Suppressor macrophage (primary cell): ENCODE measurements at places on chromosomes 12 and 14.

DNA sequence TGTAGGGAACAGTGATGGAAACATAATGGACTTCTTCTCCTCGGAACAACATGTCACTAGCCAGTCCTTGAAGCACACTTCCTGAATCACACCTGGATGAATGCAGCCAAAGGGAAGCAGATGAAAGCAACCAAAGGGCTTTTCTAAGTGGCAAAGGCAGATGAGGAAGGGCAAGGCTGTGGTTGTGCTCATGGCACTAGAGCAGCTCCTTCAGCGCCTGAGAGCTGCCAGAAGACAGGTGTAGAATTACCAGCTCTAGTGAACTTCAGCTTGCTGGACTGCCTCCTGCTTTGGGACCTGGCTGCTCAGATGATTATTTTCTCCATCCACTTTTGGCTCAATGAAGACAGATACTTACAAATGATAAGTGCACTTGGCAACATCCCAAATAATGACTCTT lies 1372.1 kb upstream of the SEL1L start:
- DNase-seq, result no peak

DNA sequence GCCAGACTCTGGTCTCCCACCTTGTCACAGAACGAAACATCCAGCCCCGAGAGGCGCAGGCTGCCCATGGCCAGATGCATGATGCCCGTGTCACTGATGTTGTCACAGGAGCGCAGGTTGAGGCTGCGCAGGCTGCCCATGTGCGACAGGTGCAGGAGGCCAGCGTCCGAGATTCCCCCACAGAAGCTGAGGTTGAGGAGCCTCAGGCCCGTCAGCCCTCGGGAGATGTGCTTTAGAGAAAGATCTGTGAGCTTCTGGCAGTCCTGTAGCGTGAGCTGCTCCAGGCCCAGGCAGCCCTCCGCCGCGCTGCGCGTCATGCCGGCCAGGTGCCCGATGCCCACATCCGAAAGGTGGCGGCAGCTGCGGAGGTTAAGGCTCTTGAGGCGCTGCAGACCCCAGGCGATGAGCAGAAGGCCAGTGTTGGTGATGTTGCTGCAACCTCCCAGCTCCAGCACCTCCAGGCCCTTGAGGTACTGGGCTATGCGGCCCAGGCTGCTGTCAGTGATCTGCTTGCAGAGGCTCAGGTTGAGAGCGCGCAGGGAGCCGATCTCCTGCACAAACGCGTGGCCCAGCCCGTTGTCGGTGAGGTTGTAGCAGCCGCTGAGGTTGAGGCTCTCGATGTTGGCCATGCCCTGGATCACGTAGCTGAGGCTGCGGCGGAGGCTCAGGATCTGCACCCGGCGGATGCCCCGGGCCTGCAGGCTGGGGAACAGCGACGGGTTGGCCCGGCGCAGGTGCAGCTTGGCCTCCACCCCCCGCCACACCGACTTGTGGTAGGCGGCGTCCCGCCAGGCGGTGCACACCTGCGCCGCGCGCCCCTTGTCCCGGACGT lies 991 bp downstream of the FBXL14 start:
- DNase-seq, result peak; percentile 39

DNA sequence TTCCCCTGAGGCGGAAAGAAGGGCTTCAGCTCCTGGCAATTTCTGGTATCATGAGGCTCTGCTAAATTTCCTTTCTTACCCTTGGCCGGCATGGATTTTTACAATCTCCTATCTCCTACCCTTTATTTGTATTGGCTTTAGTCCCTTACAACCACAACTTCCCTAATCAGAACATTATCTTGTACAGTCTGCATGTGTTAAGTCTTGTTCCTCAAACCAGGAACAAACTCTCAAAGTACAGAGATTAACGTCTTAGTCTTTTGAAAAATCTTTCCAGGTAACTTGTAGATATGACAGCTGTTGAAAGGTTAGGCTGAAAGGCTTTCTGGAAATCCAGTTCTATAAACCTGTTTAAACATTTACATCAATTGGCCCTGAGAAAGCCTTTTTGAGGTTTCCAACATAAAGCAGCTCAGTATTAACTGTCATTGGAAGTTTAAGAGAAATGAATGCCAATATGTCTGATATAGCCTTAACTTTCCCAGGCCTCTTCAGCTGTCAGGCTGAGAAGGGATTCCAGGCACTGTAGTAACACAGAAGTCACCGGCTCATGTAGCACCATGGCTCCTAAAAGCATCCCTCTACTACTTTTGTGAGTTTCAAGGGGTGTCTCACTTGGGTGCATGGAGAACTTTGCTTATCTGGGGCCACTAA lies 360.5 kb downstream of the FUT8 start:
- DNase-seq, result peak; percentile 35

- peak; percentile 70 for DNase-seq
These were observed 13.4 kb upstream of the ALDH2 start for GRCh38 chr12:111753144-111753881.

- no peak for DNase-seq
These were observed 15.5 kb downstream of the COX14 start for GRCh38 chr12:50127546-50127945.

GRCh38 chr12:2960390-2960956 lies 1.3 kb downstream of the TEAD4 start:
- DNase-seq, result no peak

- no peak for DNase-seq
These were observed 41.3 kb upstream of the CHST11 start for GRCh38 chr12:104415342-104415980.

DNA sequence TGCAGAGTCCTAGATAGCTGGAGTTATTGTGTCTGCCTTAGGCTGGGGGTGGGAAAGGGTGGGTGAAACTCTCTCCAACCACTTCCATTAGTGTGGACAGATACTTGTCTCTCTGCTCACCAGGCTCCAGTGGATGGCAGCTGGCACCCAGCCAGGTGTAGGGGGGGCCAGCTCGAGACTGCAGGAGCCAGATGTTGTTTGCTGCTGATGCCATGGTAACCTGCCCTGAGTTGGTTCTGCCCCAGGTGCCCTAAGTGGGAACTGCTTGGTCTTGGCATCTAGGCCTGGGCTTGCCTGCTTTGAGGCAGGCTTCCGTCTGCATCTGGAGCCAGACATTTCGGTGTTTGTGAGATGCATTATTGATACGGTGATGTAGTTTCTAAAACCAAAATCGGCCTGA lies 82.2 kb downstream of the ADCK1 start:
- DNase-seq, result no peak

DNA sequence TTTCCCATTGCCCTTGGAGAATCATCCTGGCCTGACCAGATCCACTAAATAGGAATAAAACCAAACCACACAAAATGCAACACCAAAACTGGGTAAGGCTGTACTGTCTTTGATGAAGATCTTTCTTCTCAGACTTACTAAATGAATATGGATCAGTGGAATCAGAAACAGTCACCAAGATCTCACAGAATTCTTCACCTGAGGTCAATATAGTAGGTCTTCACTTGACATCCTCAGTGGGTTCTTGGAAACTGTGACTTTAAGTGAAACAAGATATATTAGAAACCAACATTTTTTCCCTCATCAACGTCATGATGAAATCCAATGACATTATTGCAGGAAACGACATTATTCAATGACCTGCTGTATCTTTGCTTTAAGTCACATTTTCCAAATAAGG lies 526.2 kb downstream of the FUT8 start:
- DNase-seq, result no peak

DNA sequence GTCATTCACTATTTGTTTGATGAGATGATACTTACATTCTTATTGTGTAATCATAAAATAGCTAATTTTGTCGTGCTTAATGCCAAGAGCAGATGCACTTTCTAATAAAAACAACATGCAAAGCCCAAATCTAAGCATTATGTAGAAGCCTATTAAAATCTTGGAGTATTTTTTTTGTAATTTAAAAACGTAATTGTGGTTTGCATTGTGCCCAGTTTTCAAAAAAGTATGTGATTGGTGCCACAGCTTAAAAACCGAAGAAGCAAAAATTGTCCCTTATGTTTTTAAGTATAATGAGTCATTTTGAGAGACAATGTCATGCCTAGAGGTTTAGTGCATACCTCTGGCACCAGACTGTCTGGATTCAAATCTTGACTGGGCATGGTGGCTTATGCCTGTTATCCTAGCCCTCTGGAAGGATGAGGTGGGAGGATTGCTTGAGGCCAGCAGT lies 464.8 kb upstream of the RGS6 start:
- DNase-seq, result no peak

DNA sequence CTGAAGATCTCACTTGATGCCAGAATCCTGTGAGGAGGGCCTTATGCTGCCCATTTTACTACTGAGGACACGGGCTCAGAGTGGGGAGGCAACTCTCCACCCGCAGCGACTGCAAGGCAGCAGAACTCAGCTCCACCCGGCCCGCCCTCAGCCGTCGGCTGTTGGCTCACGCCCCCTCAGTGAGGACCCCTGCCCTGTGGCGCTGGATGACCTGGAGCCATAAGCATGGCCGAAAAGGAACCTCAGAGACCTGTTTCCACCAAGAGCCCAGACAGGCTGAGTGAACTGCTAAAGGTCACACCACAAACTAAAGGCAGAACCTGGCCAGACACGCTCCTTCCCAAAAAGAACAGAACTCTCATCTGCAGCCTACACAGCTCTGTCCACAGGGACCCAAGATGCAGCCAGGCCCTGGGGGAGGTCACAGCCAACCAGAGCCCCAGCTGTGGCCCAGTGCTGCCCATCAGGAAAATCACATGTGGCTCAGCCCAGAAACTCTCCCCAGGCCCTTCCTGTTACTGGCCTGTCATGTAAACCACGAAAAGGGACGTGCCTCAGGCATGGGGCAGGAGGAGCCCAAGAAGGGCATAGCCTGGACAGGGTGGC lies 32.8 kb downstream of the CCNK start:
- peak; percentile 26 for DNase-seq

DNA sequence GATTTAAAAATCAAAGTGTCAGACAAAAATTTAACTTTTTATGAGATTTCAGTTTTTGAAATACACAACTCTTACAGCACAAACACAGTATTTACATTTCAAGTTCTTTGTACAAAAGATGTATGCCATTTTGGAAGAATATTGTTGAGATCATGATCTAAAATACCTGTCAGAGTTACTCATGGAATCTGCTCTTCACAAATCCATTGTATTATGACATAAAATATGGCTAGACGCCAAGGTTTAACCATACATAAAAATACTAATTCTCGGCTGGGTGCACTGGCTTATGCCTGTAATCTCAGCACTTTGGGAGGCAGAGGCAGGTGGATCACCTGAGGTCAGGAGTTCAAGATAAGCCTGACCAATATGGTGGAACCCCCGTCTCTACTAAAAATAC lies 6.2 kb upstream of the SYCP3 start:
- DNase-seq, result no peak

- no peak for DNase-seq
These were observed 57.1 kb upstream of the LHX5 start for GRCh38 chr12:113528606-113529293.
